Activated CD8-positive, alpha-beta T cell treated with anti-CD3 and anti-CD28 coated beads, Interleukin-2, amount 10 ng/mL, durations not matched to agents 7 days and 5 days (primary cell): ENCODE measurements at places on chromosomes 7 and 10.

GRCh38 chr7:152382244-152382643, 53.6 kb downstream of the KMT2C start:
- DNase-seq: no peak

GRCh38 chr10:22552888-22553378, 161.4 kb downstream of the PIP4K2A start:
- no peak for DNase-seq

GRCh38 chr10:109219935-109220605, 703.2 kb downstream of the XPNPEP1 start:
- DNase-seq: no peak

- DNase-seq: no peak
Observed at GRCh38 chr7:155794196-155794595, 18.1 kb downstream of the SHH start.

DNA sequence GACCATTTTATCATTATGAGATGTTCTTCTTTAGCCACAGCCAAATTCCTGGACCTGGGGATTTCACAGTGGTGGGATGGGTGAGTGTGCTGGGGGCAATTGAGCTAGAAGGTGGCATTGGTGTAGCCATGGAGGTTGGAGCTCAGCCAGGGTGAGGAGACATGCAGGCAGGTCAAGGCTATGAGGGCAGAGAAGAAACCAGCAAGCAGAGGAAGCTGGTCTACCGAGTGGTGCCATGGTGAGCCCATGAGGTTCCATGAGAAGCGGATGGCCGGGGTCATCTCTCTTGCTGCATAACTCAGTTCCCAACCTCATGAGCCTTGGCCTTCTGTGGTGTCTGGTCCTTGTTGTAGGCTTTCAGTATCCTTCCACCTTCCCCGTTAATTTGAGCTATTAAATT, 91.4 kb downstream of the CARD11 start:
- no peak for DNase-seq

DNA sequence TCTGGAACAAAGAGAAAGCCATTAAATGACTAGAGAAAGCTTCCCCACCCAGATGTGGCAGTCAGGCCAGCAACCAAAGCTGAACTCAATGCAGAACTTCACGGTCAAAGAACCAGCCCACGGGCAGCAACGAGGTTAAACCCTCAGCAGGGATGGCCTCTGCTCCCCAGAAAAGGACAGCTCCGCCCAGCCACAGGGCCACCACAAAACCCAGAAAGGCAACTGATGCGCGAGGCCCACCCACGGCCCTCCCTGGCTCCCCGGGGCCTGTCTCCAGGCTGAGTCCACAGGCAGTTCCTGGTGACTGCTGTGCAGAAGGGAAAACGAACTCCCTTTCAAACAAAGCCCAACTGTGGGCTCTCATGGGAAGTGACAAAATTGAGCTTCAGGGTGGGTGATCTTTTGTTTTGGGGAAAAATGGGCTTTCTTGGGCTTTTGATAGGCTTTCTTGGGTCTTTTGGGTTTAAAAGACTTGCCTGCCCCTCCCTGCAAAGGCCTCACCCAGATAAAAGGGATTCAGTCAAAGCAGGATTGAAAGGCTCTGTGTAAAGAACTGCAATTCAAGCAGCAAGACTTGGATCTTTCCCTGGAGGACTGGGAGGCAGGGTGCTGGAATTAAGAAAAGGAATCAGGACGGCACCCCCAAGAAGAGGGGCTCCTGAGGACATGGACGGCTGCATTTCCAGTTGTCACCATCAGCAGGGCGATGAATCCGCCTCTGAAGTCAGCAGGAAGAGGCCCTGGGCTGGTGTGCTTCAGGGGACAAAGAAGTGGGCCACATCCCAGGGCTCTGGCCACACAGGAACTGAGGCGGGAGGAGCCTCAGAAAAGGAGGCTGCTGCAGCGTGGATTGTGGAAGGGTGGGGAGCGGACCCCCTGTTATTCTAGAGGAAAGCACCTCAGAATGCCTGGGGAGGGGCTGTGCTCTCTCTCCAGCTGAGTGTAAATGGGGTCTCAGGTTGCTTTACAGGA, 209.9 kb downstream of the USP6NL start:
- DNase-seq: peak; percentile 38

DNA sequence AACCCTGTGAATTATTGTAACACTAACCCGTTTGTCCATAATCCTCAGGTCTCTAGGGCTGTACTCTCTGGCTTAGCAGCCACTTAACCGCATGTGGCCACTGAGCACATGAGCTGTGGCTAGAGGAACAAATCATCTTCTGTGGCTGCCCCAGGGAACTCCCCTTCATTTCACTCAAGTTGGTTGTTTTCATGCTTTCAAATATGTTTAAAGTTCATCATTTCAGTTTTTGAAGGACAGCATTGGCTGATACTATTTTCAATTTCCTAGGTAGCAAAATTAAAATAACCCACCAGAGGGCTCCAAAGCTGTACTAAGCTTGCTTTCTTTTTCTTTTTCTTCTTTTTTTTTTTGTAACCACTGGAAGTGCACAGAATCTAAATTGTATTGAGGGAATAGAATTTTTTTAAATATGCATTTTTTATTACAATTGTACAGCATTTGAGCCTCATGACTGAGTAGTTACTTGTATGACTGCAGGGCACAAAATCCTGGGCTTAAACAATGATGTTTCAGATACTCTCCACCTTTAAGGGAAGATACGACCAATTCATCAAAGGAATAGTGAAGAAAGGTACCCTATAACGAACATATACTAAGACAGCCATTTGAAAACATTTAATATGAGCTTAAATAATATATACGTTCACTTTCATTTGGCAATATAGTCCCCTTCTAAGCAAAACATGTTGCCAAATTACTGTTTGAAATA, 38.6 kb downstream of the MRC1 start:
- DNase-seq: no peak

DNA sequence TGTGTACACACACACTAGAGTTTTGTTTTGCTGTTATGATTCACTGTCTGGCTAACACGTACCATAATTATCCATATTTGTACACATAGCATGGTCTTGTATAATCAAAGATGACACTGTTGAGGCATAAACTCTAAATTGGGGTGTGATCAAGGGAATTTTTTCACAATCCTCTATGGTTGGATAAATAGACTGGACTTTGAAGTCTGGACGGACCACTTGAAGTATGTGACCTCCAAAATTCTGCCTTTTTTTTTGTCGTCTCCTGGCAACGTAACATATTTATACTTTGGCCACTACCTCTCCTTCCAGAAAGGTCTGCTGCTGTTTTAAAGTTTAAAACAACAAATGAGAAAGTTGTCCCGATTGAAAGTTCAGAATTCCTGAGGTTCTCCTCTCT, 193.4 kb downstream of the CACNB2 start:
- no peak for DNase-seq

DNA sequence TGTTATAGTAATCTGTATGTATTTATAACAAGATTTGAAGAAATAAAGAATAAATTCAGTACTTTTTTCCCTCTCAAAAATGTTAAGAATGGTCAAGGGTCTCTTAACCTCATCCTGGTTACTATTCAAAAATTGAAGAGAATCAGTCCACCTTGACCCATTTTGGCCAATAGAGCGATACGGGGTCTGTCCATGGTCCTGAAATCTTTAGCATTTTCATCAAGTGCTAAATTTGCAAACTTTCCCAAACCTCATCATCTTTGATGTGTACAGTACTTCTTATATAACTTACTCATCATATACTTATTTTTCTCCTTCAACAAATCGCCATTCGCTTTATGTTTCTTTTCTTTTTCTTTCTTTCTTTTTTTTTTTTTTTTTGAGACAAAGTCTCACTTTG, 23.6 kb downstream of the TMEM178B start:
- DNase-seq: peak; percentile 22

DNA sequence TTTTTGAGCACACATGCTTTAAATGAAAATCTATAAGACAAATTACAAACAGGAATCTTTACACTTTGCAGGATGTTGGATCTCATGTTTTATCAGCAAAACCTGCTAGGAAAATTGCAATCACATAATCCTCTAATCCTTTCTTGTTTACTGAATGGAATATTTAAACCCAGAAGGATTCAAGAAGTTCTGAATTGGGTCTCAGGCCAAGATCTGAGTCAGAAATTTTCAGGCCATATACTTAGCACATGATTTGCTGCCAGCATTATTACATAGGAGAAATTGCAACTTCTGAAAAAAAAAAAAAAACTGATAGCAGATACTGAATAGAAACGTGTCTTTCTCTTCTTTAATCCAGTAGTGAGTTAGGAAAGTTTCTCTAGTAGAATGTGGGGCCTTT, 1005.3 kb upstream of the POT1 start:
- DNase-seq: no peak

DNA sequence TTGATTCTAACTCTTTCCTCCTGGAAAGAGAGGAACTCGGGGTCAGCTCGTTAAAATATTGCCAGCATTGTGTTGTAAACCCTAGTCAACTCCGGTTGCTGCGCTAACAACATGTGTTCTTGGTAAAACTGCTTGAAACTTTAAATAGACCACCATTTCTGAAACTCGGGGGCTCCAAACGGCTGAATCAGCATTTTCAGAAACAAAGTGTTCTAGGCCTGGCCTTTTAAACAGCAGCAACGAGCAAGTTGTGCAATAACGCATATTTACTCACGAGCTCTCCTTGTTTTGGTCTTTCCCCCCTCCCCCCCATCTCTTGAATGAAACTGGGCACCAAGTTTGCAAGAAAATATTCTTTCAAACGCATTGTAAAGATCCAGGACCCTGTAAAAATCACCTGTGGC, 9.2 kb upstream of the GRB10 start:
- no peak for DNase-seq

DNA sequence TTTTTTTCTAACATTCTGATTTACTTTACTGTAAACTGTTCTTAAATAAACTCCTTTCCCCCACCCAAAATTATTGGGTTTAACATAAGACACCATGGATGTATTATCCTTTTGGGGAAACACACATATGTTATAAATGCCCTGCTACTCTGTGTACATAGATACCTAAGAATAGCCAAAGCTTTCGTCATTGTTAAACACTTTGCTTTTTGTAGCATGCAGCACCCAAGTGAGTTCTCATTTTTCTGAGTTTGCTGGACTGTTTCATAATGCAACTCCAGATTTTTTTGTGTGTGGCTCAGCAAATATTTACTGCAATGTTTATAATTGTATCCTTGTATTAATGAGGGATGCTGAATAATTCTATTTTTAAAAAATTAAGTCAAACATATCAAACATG, 86.9 kb downstream of the VTI1A start:
- DNase-seq: no peak

- DNase-seq: no peak
Observed at GRCh38 chr10:123011987-123012386, 3.2 kb downstream of the ACADSB start.

DNA sequence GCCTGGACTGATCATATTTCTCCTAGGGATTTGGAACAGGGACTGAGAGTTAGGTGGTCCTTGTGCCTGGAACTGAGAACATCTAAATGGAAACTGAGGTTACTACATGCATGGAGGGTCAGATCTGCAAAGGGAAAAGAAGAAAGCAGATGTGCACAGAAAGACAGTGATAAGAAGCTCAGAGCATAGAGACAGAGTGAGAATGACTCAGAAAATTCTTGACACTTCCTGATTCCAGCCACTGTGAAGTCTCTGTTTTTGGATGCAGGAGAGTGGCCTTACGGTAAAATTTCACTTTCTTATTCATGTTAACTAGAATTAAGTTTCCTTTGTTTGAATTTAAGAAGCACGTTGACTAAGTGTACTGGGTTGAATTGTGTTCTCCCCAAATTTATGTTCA, 241.7 kb downstream of the TMEM26 start:
- DNase-seq: no peak

GRCh38 chr7:148722340-148723165, 23.9 kb downstream of the CUL1 start:
- peak; percentile 30 for DNase-seq

DNA sequence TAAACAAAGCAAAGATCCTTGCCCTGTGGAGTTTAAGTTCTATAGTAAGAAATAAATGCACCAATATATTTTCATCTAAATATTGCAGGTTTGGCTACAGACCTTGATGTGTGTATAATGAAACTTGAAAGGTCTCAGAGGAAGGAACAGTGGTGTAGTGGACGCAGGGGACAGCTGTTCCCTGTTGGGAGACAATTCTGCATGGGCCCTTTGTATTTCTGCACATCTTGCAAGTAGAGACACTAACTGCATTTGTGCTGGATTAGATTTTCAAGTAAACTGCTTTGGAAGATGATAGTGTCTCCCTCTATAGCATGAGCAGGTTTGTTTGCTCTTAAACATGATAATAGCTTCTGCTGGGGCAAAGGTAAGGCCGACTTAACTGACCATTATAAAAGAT, 57.5 kb upstream of the FAM133B start:
- no peak for DNase-seq

- no peak for DNase-seq
Observed at GRCh38 chr10:43013065-43013464, 63.8 kb upstream of the RET start.

DNA sequence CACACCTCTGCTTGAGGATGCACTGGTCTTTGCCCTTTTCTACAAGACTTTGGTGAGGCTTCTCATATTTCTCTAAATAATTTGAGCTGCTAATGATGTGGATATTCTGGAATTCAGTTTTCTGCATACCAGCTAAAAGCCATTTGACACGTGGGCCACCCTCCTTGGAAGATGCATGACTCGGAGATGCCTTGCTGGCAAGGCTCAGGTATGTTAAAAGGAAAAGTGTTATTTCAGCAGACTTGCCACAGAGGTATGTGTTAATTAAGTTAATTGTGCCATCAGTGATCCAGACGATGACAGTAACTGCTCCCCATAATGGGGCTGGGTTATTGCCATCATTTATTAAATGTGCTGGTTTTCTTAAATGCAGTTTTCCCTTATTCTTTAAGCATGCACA, 8.8 kb upstream of the GFRA1 start:
- no peak for DNase-seq

GRCh38 chr7:120421151-120421651, 148.2 kb downstream of the KCND2 start:
- no peak for DNase-seq

- DNase-seq: no peak
Observed at GRCh38 chr7:86978808-86979506, 80.5 kb downstream of the ELAPOR2 start.

DNA sequence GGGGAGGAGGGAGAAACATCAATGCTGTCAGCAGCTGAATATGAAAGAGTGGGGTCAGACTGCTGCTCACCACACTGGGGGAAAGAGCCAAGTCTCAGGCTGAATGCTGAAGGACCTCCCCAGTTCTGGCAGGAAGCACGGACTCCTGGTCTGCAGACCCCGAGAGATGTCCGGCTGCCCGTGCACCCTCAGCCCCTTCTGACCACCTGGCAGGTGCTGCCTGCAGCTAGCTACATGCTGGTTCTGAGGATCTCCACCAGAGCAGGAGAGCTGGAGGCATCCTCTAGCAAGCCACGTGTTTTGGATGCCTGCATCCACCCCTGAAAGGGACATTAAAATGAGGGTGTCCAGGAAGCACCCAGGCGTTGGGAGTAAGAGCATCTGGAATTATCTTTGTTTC, 74.2 kb downstream of the HTR5A start:
- no peak for DNase-seq

DNA sequence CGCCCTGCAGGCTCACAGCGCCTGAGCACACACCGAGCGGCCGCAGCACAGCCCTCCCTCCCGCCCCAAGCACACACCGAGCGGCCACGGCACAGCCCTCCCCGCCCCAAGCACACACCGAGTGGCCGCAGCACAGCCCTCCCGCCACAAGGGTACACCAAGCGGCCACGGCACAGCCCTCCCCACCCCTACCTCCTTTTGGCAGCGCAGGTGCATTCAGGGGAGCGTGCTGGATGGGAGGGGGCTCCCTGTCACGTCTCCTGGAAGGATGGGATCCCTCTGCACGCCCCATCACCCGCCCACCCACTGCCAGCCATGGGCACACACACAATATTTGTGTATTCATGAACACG, 482.6 kb downstream of the DNAJB6 start:
- DNase-seq: no peak
